ENCODE measurements at places on chromosomes 13 and 19. TPM values are rescaled to one million over a fixed set of nuclear protein-coding genes. Genes with fewer than 3 reads are reported as not detected.

Gene FFAR3
- not detected for polyA plus RNA-seq

Gene HRC
- polyA plus RNA-seq = 184 TPM

Gene PEAK3
- 0.06 TPM for polyA plus RNA-seq

Gene CRX
- polyA plus RNA-seq = 0.04 TPM

Gene MRPL34
- 184 TPM for polyA plus RNA-seq

Gene C1QTNF9B
- polyA plus RNA-seq = 0.72 TPM

Gene SBK2
- 7.1 TPM for polyA plus RNA-seq

- H3K4me1 ChIP-seq = no peaks in the 10 kb centered on the region
- H3K4me3 ChIP-seq = no peak overlapping the region
- H3K36me3 ChIP-seq = no peaks in the 10 kb centered on the region
- no peak overlapping the region for H3K27ac ChIP-seq
- no peaks in the 10 kb centered on the region for H3K27me3 ChIP-seq
- peak; percentile 89 for DNase-seq
Observed at GRCh38 chr13:95564733-95565291, 12.3 kb downstream of the CLDN10 start.

GRCh38 chr13:24747248-24748060, 16.5 kb upstream of the RNF17 start:
- H3K36me3 ChIP-seq = no peaks in the 10 kb centered on the region
- H3K4me1 ChIP-seq = no peaks in the 10 kb centered on the region
- H3K27me3 ChIP-seq = peaks cover 86% of the 10 kb centered on the region
- no peak overlapping the region for H3K27ac ChIP-seq
- peak; percentile 30 for DNase-seq

GRCh38 chr13:36450534-36450933, 18.2 kb downstream of the CCNA1 start:
- no peak for DNase-seq
- H3K4me3 ChIP-seq = no peak overlapping the region
- no peaks in the 10 kb centered on the region for H3K4me1 ChIP-seq
- H3K27ac ChIP-seq = no peak overlapping the region
- H3K27me3 ChIP-seq = no peaks in the 10 kb centered on the region
- H3K36me3 ChIP-seq = no peaks in the 10 kb centered on the region

GRCh38 chr13:37163641-37164265, 58.3 kb upstream of the CSNK1A1L start:
- H3K36me3 ChIP-seq = no peaks in the 10 kb centered on the region
- no peaks in the 10 kb centered on the region for H3K4me1 ChIP-seq
- no peak overlapping the region for H3K4me3 ChIP-seq
- H3K27me3 ChIP-seq = no peaks in the 10 kb centered on the region

- H3K36me3 ChIP-seq = no peaks in the 10 kb centered on the region
- H3K4me1 ChIP-seq = no peaks in the 10 kb centered on the region
- H3K27me3 ChIP-seq = no peaks in the 10 kb centered on the region
- H3K4me3 ChIP-seq = no peak overlapping the region
Observed at GRCh38 chr13:48515732-48516131, 17.1 kb downstream of the RCBTB2 start.

- H3K4me3 ChIP-seq = no peak overlapping the region
- no peak for DNase-seq
- H3K4me1 ChIP-seq = no peaks in the 10 kb centered on the region
- no peak overlapping the region for H3K27ac ChIP-seq
- H3K36me3 ChIP-seq = peaks cover 3% of the 10 kb centered on the region
Observed at GRCh38 chr19:11410682-11411081, 8.4 kb downstream of the RGL3 start.

DNA sequence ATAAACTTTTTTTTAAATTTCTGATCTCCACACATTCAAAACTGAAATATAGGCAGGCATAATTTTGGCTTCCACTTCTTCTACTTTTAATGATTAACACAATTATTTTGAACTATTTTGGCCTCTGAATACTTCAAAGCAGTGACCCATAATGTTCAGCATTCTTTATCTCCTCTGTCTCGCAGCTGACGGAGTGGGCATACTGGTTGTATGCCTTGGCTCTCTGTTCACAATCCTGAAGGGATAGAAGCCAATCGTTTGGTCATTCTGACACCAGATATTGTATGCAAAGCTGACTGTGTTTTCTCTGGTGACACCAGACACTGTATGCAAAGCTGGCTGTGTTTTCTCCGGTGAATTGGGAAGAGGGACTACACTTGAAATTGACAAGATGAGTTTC, 833.0 kb downstream of the EFNB2 start:
- no peak for DNase-seq
- no peak overlapping the region for H3K4me3 ChIP-seq
- H3K27me3 ChIP-seq = no peaks in the 10 kb centered on the region

DNA sequence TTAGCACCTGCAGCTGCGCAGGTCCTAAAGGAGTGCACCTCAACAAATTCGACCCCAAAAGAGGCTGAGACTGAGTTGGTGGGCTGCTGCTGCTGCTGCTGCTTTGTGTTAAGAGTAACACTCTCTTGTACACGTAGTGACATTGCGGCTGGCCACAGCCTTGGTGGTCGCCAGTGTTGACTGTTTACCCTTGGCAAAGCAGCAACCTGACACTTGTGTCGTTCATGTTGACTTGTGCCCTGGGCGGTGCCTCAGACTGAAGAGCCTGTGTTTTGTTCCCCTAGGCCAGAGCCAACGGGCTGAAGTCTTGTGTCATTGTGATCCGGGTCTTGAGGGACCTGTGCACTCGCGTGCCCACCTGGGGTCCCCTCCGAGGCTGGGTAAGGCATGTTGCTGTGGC, 22.4 kb upstream of the QTRT1 start:
- H3K36me3 ChIP-seq = peaks cover 82% of the 10 kb centered on the region
- no peak overlapping the region for H3K4me3 ChIP-seq
- no peak for DNase-seq

- no peak overlapping the region for H3K27ac ChIP-seq
- peaks cover 18% of the 10 kb centered on the region for H3K36me3 ChIP-seq
- no peaks in the 10 kb centered on the region for H3K27me3 ChIP-seq
- no peaks in the 10 kb centered on the region for H3K4me1 ChIP-seq
- H3K4me3 ChIP-seq = no peak overlapping the region
Observed at GRCh38 chr13:100108913-100109507, 20.1 kb downstream of the PCCA start.

DNA sequence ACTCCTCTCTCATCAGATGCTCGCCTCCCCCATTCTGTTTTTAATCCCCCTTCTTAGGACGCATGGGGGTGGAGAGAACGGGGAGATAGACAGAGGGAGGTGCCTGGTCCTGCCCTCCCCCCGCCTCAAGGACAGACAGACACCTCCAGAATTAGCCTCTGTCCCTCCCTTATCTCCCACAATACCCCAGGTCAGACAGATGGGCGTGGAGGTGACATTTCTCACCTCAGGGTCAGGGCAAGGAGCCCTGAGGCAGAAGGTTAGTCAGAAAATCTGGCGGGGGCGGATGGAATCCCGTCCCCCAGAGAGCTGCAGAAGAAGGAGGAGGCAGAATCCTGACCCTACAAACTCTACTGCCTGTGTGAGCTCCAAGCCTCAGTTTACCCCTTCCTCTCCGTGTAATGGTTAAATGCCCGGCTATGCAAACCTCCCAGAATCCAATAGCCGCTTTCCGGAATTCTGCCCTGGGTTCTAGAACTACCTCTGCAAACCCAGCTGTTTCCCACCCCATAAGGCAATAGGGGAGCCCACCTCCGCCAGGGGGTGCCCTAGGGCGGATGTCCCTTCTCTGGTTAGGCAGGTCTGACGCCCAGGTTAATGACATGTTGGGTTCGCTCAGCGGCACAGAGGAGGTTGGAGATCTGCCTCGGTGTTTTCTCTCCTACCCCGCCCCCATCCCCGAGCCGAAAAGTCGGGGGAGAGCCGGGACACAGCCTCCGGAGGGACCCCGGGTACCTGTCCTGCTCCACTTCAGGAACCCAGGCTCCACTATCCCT, 900 bp downstream of the PPP1R13L start:
- no peak overlapping the region for H3K27ac ChIP-seq
- H3K27me3 ChIP-seq = no peaks in the 10 kb centered on the region
- H3K36me3 ChIP-seq = no peaks in the 10 kb centered on the region
- H3K4me1 ChIP-seq = peaks cover 14% of the 10 kb centered on the region
- DNase-seq = peak; percentile 76

DNA sequence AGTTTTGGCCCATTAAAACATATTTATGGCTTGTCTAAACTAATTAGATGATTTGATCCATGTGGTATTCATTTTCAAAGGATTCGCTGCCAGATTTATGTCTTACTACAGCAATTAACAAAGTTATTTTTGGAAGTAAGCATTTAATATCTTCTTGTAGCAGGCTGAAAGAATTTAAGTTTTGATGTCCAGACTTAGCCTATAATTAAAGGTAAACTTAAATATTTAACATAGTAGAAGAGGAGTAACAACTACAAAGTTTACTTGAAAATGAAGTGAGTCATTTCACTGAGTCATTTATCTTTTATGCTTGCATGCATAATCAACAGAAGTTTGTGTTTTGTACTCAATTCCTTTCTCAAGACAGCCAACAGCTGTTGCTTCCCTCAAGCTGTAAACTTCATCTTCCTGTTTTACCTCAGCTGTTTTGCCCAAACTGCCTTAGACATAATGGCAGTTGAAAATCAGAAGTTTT, 58.1 kb downstream of the EDNRB start:
- H3K36me3 ChIP-seq = no peaks in the 10 kb centered on the region
- no peaks in the 10 kb centered on the region for H3K4me1 ChIP-seq
- no peak overlapping the region for H3K4me3 ChIP-seq
- H3K27ac ChIP-seq = no peak overlapping the region
- DNase-seq = peak; percentile 85
- no peaks in the 10 kb centered on the region for H3K27me3 ChIP-seq

DNA sequence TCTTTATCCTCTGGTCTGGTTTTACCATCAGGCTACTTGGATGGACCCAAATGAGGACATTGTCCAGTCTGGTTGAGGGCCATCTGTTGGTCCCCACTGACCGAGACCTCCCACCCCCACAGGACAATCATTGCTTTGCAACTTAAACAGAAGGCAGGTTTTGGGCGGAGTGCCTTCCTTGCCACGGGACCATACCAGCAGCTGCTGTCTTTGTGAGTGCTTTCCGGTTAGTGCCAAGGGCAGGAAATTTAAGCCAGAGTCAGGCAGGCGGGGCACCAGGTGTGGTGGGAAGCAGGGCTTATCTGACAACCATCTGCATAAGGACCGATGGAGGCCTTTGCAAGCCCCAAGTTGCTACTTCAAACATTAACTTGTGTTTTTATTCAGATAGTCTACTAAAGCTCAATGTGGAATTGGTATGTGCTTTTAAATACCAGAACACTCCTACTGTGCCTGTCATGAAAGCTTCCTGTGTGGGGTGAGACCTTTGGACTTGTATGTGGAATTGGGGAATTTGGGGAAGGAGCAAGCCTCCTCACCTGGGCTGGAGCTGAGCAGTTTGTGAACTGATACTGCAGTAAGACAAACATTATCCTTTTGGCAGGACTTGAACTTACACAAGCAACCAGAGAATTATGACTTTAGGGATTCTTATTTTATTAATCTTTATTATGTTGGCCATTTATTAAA, 39.3 kb upstream of the UBE2L5 start:
- no peak overlapping the region for H3K27ac ChIP-seq
- H3K36me3 ChIP-seq = no peaks in the 10 kb centered on the region
- H3K4me3 ChIP-seq = no peak overlapping the region
- no peak for DNase-seq

GRCh38 chr13:60463787-60464186, 66.8 kb downstream of the TDRD3 start:
- H3K36me3 ChIP-seq = peaks cover 2% of the 10 kb centered on the region
- H3K27me3 ChIP-seq = no peaks in the 10 kb centered on the region
- H3K4me3 ChIP-seq = no peak overlapping the region
- no peak overlapping the region for H3K27ac ChIP-seq

GRCh38 chr19:1651568-1652291, 685 bp downstream of the TCF3 start:
- H3K27ac ChIP-seq = peak overlapping the region; percentile 71
- peak overlapping the region; percentile 100 for H3K4me3 ChIP-seq
- H3K36me3 ChIP-seq = no peaks in the 10 kb centered on the region
- peak; percentile 60 for DNase-seq
- no peaks in the 10 kb centered on the region for H3K4me1 ChIP-seq
- no peaks in the 10 kb centered on the region for H3K27me3 ChIP-seq

Measured in cardiac muscle cell (in vitro differentiated cells and primary cell).